ENCODE measurements at places on chromosomes 11 and 22.
A peak's percentile ranks its signal among the peaks of the same experiment; 100 is the strongest.

DNA sequence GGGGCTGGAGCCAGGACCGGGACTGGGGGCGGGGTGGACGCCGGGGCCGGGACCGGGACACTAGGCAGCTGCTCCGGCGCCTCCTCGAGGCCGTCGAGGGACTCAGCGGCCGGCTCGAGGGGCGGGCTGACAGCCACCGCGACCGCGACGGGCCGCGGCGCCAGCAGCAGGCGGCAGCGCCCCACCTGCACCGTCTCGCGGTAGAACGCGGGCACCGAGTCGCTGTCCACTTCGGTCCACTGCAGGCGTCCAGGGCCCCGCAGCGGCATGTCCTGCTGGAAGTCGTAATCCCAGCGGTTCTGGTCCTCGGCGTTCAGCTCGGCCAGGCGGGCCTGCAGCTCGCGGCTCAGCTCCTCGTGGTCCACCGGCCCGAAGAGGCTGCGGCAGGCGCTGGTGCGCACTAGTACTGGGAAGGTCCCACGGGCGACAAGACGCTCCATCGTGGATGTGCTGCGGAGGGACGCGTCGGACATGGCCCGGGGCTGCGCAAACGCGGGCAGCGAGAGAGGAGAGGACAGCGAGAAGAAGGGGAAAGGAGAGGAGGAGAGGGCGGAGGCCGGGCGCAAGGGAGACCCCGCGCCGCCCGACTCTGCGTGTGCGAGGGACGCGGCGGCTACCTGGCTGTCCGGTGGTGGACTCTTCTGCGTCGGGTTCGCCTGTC is 428 bp downstream of the CDKN1C start:
- DNase-seq, result peak; percentile 73

- no peak for DNase-seq
These were observed 5.4 kb downstream of the TRABD start for GRCh38 chr22:50190941-50191741.

- peak; percentile 79 for DNase-seq
These were observed at the start of gene DESI1 for GRCh38 chr22:41620589-41621098. DESI1 (minus strand) TSS chr22:41621043; CDS start chr22:41620839, 204 bp downstream.

DNA sequence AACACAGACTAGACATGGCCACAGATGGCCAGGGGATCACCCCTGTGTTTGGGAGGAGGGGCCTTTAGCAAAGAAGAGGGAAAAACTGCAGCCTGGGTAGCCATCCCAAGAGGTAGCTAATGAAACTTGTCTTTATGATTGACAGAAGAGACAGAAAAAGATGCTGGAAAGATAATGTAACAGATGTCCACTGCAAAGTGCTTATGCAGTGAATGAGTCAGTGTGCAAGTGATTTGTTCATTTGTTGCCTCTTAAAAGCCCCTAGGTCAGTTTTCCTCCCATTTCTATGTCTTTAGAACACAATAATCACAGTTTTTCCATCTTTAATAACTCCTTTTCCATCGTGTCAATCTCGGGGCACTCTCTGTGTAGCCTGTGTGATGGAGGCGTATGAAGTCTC is 57.2 kb downstream of the INSC start:
- no peak for DNase-seq

GRCh38 chr11:128603752-128604414 is 16.5 kb upstream of the ETS1 start:
- peak; percentile 62 for DNase-seq

DNA sequence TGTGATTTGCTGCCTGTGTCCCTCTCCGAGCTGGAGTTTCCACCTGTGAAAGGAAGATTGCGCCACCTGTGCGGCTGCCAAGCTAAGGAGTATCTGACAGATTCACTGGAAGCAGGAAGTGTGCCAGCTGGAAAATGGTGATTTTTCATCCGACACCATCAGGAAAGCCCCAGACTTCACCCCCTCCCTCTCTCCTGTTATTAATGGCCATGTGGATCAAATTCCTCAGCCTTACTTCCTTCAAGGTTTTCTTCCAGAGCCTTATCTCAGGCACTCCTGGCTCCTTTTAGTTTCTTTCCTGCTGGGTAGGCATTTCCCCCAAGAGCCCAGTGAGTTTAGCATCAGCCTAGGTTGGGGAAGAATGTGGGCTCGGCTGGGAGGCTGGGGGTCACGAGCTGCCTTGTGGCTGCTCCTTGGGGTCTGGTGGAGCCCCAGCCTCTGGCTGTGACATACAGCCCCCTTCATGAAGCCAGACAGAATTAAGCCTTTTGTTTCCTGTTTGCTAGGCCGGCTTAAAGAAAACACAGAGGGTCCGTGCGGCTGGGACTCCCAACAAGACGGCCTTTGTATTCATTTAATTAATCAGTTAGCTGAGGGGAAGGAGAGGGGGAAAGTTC is 37.1 kb downstream of the PKNOX2 start:
- DNase-seq, result peak; percentile 13

Measured in DMS53 (cell line).